ENCODE measurements at places on chromosomes 7 and 10.

GRCh38 chr7:72334698-72335097, 77.4 kb downstream of the CALN1 start:
- DNase-seq, result no peak

DNA sequence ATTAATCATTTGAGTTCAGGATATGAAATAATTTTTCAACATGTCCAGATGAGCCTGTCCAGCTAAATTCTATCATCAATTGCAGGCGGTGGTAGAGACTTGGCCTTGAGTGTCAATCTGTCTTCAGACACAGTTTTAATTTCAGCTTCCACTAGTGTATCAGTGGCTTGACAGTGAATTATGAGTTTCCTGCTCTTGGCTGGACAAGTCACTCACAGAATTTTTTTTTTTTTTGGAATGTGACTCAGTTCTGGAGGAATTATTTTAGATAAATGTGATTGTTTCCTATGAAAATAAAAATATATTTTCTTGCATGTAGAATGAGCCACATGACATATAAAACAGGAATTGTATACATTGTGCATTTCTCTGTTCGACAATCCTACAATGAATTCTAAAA, 319.9 kb upstream of the AKR1E2 start:
- no peak for DNase-seq

DNA sequence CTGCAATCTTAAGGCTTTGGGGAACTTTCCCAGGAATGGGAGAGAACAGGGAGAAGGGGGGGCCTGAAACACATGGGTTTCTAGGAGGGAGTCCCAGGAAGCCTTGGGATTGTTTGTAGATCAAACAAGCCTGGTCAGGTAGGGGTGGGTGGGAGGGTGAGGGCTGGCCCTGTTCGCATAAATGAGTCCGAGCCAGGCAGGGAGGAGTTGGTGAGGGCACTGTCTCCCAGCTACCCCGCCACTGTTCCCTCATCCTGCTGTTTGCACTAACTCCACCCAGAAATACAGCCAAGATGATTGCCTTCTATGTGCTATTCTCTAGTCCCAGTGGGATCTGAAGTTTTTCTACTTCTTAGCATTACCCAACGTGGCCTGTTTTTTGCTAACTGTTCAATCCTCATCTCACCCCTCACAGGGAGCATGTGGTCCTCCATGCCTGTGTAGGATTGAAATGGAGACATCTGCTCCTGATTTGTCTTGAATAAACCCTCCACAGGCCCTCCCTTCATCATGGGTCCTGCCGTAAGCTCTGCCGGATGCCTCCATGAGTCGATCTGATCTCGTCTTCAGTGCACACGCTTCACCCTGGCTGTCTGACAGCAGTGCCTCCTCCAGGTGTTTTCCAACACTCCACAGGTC, 257.0 kb downstream of the COBL start:
- no peak for DNase-seq

GRCh38 chr7:39172137-39172536, 194.4 kb downstream of the POU6F2 start:
- DNase-seq, result no peak

DNA sequence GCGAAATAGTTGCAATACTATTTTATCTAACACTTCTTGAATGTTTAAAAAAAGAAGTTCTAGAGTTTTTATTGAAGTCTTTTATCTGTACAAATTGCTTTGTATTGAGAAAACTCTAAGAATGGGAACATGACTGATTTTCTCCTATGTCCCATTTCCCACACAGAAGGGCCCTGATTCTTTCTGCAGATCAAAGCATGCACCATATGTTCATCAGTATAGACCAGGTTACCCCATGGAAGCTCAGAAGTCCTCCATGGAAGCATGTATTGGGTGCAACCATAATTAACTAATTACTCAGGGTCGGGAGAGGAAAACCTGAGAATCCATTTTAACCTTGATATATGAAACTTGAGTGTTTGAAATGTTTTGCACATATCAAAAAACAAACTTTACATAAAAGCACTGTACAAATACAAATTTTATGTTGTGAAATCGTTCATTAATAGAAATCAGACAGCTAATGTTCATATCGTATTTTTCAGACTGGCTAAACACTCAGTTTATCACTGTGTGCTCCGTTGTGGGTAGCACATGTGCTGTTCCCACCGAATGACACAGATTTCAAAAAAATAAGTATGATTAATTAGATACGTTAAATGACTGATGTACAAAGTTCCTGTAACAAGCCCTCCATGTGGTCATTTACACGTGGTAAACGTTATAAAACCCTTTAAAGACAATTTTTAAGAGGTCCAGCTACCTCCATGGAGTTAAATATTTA, 71.5 kb downstream of the PTF1A start:
- no peak for DNase-seq

GRCh38 chr10:132306343-132306685, 1.4 kb downstream of the STK32C start:
- DNase-seq, result no peak

DNA sequence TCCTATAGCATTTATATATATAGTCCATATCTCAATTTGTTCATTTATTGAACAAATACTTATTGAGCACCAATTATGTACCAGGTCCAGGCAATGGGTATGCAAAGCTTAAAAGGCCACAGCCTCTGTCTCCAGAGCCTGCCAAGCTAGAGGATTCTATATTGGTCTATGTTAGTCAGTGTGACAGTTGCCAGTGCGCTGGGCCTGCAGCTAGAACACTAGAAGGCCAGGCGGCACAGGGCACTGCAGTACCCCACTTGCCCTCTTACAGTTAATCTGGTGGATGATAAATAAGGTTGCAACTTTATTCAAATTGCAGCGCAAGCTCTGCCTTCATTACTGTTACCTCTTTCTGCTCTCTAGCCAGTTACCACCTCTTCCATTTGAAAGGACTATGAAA, 68.8 kb downstream of the PPP1R3C start:
- no peak for DNase-seq

- no peak for DNase-seq
Measured at GRCh38 chr10:116973371-116973905, 31.5 kb downstream of the SHTN1 start.

Data from activated T-cell treated with anti-CD3 and anti-CD28 coated beads for 24 hours (primary cell).